ENCODE measurements at places on chromosomes 7 and 10.

DNA sequence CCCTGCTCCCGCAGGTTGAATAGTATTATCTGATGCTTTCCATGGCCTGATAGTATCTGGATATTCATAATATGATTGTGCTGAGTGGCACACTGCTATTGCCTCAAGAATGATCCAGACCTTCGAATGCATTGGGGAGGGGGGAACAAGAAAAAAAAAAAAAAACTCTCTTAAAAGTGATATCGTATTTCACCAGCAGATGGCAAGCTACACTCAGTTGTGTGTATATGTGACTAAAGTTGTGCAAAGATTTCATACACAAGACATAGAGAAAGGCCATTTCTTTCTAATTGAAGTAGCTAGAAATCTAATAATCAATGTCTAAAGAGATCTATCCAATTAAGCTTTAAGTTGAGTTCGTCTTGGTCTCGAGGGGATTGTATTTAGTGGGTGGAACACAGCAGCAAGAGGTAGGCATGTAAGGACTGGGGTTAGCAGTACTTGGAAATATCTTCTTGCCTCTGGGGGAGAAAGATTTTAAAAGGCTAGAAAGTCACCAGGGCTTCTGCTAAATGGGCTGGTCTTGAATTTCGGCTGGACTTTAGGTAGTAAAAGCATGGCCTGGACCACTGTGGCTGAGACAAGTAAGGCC is 15.3 kb downstream of the SFRP4 start:
- DNase-seq: peak; percentile 6

DNA sequence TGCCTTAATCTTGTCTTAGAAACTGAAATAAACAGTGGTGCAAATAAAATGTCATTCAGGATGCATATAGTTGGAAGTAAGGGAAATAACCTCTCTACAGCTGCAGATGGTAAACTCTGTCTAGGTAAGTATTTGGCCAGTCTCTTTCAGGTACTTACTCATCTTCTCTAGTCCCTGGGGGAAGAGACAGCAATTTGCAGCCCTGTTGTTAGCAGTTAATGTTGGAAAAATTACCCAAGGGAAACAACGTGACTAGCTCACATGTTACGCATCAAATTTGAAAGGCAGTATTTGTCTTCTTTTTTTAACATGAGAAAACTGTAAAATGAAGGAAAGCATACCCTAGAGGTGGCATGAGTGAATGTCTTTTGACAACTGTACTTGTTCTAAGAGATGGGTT is 3.2 kb upstream of the HUS1 start:
- DNase-seq: peak; percentile 12

DNA sequence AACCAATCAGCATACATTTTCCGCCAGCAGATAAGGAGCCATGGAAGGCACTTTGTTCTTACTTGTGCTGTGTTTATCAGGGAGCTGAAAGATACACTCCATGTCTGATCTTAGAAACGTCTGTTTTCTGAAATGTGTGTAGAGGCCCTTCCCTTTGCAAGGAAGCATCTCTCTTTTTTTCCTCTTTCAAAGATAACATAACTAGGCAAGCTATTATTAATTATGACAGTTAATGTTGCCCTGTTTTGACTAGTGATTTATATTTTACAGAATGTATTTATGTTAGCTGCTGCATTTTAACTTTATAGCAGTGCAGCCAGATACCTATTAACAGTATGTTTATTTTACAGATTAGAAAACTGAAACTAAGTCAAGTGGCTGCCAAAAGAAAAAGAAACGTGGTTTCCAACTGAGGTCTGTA is 683.2 kb upstream of the IGFBP3 start:
- DNase-seq: no peak

DNA sequence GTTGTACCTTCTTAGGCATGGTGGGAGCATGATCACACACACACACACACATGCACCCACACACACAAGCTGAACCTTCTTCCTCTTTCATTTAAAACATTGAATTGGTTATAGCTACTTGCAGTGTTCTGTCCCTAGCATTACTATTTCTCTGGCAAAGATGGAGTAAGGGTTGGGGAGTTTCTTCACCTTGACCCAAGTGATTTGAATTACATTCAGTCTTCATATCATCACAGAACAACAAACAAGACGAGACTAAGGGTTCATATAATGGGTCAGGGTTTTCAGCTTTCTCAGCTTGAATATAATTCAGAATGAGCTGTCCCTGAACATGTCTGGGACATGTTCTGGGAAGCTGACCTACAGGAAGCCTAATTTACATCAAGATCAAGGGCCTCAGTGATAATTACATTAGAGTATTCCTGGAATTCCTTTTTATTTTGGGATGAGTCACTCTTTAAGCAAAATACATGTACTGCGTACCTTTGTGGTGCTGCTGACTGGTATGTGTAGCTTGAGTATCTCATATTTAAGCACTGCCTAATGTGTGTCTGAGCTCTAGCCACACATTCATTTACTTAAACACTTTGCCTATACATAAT is 213.5 kb upstream of the TMEM229A start:
- peak; percentile 81 for DNase-seq

DNA sequence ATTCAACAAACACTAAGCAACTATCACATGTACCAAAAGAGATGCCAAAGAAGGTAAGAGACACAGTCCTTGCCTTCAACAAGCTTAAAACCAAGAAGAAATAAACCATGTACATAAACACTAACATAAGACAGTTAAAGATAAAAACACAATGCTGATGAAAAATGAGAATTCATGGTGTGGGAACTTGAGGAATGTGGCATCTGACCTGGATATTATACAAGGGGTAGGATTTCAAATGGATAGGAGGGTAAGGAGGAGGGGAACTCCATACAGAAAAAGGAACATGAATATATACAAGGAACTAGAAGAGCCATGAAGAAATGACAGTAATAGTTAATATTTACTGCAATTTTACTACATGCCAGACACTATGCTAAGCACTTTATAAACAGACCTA is 11.0 kb downstream of the HIBADH start:
- DNase-seq: no peak

DNA sequence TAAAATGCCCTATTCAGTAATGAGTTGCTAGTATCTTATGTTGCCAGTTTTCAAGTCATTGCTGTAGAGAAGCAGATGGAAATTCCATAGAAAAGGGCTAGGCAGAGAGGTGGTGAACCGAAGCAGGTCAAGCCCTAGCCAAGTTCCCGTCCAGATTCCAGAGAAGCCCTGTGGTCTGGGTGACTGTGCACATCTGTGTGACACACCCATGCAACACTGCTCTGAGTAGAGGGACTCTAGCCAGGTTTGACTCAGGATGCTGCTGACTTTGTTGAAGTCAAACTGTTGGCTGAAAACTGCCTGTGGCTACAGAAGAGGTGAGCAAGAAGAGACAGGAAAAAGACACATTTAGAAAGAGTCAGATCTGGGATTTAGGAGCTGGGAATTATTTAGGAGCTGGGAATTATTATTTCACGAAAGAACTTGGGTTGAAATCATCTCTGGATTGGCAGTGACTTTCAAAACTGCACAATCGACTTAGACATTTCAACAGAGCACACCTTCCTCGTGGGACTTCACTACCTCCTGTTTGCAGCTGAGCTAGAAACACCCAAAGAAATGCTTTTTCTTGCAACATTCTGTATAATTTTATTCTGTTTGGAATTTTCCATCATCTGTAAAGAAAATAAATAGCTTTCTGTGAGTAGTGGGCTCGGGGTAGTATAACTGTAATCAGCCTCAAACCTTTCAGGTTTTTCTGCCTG is 149.1 kb upstream of the PRKCQ start:
- peak; percentile 89 for DNase-seq

DNA sequence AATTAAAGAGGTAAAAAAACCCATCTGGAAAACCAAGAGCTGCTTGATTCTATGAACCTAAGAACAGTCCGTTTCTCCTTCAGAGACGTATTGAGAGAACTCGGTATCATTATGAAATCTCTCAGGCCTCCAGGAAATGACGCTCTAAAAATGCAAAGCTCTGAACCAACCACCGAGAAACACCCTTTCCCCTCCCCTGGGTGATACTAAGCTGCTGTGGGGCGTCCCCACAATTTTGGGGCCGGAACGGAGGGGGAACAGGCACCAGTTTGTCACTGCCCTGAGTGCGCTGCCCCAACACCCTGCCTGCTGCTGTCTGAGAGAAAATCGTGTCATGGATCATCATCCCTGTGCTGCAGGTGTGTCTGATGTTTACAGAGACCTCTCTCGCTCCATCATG is 509.5 kb downstream of the DNAJB6 start:
- no peak for DNase-seq

DNA sequence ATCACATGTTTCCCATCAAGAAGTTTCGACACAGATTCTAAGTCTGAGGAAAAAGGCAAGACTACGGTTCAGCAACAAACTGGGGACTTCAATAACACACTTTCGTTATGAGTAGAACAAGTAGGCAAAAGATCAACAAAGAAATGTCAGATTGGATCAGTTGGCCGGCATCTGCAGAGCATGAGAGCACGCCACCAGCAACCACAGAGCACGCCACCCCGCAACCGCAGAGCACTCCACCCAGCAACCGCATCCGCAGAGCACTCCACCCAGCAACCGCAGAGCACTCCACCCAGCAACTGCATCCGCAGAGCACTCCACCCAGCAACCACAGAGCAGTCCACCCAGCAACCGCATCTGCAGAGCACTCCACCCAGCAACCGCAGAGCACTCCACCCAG is 89.7 kb upstream of the FAM20C start:
- no peak for DNase-seq

- DNase-seq: no peak
These were observed 75.7 kb upstream of the PDE1C start for GRCh38 chr7:32145911-32146310.

DNA sequence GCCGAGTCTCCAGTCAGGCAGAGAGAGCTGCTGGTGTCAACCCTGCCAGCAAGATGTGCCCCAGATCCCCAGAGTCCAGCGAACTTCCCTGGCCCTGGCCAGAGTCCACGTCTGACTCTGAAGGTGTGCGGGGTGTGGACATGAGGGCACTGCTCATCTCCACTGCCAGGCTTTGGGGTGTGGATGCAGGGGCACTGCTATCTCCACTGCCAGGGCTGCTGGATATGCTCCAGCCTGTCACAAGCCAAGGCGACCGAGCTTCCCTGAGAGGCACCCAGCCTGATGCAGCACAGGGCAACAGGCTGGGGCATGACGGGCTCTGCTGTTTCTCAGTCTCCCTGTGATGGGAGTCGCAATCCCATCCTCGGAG is 596.8 kb downstream of the PTPRN2 start:
- DNase-seq: no peak

DNA sequence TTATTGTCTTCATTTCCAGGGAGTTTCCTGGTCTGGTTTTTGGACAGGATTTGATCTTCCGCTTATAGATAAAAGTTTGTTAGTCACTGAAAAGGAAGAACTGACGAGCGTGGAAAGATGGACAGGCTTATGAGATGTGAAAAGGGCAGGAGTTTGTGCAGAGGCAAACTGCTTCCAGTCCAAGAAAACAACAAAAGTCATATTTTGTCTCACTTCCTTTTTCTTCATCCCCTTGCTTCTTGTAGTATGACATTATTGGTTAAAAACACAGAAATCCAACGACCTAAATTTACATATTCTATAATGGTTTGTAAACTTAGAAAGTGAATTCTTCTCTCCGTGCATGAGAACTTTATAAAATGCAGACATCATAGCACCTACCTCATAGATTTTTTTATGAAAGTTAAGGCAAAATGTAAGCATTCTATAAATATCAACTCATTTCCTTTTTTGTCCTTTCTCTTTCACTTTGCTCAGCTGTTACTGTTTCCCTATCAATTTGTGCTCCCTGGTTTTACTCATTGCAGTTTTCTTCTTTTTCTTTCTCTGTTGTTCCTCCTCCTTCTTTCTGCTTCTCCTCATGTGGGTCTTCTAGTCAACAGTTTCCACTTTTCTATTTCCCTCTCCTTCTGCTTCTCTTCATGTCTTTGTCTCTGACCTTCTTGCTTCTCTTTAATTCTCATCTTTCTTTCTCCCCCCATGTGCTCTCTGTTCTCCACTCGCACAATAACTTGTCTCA is 370.2 kb downstream of the ARL4A start:
- no peak for DNase-seq

DNA sequence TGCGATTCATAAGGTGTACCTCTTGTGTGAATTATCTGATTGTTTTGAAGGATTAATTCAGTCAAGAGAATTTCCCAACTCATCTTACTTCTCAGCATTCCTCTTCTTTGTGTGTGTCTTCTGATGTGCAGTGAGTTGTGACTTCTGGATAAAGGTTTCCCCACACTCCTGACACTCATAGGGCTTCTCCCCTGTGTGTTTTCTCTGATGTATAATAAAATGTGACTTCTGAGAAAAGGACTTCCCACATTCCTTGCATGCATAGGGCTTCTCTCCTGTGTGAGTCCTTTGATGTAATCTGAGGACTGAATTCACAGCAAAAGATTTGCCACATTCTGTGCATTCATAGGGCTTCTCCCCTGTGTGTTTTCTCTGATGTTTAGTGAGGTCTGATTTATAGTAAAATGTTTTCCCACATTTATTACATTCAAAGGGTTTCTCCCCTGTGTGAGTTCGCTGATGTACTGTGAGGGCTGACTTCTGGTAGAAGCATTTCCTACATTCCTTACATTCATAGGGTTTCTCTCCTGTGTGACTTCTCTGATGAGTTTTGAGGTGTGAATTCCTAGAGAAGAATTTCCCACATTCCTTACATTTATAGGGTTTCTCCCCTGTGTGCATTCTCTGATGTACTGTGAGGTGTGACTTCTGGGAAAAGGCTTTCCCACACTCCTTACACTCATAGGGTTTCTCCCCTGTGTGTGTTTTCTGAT is 24.2 kb downstream of the ZNF25 start:
- no peak for DNase-seq

GRCh38 chr10:28160866-28161405 is 141.9 kb downstream of the MPP7 start:
- no peak for DNase-seq

DNA sequence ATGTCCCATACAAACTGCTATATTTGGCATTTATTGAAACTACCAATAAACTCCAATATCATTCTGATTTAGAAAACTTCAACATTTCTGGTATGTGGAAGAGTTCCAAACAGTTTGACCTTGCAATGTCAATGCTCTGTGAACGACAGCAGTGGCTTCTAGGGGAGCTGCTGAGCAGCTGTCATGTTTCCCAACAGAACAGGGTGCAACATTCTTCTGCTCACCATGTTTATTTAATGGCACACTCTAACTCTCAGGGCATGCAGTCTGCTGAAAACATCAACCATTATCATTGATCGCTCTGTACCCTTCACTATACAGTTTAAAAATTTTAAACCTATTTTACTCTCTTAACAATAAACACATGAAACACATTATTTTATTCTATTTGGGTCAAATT is 25.9 kb downstream of the LMOD2 start:
- no peak for DNase-seq

DNA sequence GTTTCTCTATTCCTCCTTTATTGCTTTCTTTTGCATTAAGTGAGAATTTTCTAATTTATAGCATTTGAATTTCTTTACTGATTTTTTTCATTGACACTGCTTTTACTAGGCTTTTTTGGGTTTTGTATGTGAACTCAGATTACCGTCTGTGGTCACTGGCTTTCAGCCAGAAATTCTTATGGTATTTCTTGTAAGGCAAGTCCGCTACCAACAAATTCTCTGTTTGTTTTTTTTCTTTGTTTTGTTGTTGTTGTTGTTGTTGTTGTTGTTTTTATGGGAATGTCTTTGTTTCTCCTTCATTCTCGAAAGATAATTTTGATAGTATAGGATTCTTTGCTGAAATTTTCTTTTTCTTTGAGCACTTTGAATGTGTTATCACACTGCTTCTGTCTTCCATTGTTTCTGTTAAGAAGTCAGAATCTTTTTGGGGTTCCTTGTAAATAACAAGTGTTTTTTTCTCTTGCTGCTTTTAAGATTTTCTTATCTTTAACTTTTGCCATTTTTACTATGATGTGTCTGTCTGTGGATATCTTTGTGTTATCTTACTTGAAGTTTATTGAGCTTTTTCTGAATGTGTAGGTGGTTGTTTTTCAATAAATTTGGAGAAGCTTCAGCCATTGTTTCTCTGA is 7.2 kb downstream of the NET1 start:
- peak; percentile 20 for DNase-seq

GRCh38 chr7:157233677-157234076 is 95.0 kb downstream of the UBE3C start:
- no peak for DNase-seq
